ENCODE measurements at places on chromosomes 6 and 20. TPM values are rescaled to one million over a fixed set of nuclear protein-coding genes. Genes with fewer than 3 reads are reported as not detected.

DNA sequence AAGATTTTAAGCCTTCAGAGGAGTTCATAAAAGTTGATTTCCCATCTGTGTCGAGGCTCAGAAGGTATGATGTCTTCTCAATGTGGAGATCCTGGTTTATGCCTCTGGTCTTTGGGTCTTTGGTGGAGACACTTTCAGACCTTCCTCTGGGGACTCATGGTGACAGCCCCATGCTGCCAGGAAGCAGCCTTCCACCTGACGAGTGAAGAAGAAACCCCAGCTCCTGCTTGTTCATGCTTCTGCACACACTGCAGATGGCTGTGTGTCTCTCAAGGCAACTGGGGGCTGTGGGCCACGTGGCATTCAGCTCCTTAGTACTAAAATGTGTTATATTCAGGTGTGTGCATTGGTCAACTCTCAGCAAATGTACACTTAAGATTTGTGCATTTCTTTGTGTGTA lies 4.9 kb upstream of the SCP2D1 start:
- DNase-seq, result no peak

CFAP206 gene
- 0.27 TPM for total RNA-seq

DNA sequence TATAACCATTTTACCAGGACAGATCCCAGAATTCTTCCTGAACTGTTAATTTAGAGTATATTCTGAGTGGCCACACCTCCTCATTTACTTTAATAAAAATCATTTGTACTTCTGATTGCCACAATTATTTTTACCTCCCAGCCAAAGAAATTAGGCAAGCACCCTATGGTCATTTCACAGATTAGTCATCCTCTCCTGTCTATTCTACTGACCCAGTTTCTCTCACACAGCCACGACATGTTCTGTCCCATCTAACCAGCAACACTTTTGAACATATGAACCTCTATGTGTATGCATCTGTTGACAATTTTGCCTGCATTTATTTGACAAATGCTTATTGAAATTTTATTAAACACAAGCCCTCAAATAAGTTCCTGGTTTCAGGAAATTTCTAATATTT lies 202.6 kb upstream of the STXBP5 start:
- DNase-seq, result no peak

DNA sequence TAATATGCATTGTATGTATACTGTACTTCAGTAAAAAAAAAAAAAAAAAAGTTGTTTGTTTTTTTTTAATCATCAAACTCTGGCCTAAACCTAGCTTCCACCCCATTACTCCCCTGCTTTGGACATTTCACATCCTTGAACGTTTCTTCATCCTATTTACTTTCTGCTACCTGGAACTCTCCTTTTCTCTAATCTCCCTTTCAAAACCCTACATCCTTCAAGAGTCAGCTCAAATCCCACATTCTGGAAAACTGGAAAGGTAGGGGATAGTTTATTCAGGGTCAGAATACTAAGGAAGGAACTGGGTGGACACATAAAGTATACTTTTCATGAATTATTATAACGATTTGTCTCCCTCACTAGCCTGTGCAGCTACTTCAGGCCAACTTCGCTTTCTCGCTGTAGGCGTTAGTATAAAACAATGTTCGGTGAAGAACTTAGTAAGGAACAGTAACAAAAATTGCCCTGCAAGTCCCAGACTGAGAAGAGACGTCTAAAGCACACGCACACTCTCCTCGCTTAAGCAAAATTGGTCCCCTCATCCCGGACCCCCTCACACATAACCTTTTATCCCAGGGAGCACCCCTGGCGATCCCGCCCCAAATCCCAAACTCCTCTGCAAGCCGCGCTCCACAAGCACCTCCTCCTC lies 775 bp downstream of the PIGU start:
- DNase-seq, result no peak

- DNase-seq, result no peak
These were observed 8.9 kb upstream of the SOX12 start for GRCh38 chr20:316316-317068.

CALHM6 gene
- 1.6 TPM for total RNA-seq

Data from fibroblast of the aortic adventitia (primary cell).